ENCODE measurements at places on chromosomes 7 and 10.

- no peak for DNase-seq
These were observed 697.0 kb downstream of the SORCS1 start for GRCh38 chr10:106467506-106467905.

GRCh38 chr7:141889321-141889720, 26.9 kb upstream of the OR9A4 start:
- DNase-seq, result no peak

- no peak for DNase-seq
These were observed 86.8 kb downstream of the MPLKIP start for GRCh38 chr7:40047661-40048060.

- no peak for DNase-seq
These were observed 85.0 kb downstream of the KMT2E start for GRCh38 chr7:105098863-105099515.

DNA sequence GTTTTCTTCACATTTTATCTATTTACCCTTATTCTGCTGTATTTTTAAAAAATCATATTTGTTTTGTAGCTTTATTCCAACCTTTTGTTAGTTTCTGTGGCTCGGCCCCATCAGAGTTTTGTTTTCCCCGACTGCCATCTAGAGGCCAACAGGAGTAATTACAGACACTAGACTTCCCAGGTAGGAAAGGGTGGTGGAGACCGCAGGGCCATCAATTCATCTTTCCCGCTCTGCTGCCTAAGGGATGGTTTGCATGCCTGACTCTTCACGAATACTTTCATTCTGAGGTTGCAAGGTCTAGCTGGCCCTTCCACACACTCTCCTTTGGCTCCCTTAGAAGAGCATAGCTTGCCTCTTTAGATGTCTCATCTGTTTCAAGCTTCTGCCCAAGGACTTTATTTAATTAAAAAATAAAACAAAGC, 38.3 kb downstream of the LYZL2 start:
- DNase-seq, result no peak

DNA sequence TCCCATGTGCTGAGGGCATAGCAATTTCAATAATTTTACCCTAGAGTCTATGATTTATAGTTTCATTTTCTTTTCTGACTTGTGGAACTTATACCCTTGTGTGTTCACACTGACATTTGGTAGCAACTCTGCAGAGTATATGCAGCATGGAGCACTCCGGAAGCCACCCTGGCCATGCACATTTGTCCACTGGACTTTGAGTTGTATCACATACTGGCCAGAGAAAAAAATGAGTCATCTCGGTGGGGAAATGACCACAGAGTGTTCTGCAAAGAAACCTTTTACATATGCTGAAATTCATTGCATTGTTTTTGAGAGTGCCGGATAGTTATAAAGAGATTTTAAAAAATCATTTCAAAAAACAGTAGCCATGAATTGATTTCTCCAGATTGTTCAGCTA, 164.8 kb upstream of the COBL start:
- no peak for DNase-seq

DNA sequence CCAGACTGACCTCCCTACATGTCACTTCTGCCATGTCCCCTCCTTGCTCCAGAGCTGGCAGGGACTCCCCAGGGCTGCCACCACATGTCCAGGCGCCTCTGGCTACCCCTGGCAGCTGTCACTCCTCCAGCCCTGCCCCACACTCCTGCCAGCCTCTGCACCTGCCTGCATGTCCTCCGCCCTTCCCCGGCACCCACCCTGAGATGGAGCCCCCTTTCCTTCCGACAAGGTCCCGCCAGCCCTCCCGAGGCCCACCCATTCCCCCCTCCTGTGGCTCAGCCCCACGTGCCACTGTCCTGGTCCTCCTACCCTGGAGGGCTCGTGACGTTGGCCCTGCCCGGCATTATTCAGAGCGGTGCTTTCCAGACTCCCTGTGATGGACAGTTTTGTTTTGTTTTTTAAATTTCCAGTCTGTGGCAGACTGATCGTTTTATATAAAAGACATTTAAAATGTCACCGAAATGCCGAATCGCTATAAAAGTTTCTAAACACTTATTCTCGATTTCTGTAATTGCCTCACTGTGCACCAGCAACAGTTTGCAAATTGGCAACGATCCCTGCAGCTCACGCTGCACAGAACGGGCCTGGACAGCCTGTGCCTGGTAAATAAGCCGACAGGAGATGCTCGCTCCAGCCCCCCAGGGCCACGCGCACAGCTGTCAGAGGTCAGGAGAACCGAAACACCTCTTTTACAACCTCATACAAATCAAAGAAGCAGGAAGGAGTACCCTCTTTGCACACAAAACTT, 111.1 kb upstream of the SH2B2 start:
- DNase-seq, result no peak

- no peak for DNase-seq
These were observed 18.0 kb downstream of the CNNM2 start for GRCh38 chr10:102935939-102936605.
